ENCODE measurements at places on chromosomes 2 and 18.
A peak's percentile ranks its signal among the peaks of the same experiment; 100 is the strongest.

DNA sequence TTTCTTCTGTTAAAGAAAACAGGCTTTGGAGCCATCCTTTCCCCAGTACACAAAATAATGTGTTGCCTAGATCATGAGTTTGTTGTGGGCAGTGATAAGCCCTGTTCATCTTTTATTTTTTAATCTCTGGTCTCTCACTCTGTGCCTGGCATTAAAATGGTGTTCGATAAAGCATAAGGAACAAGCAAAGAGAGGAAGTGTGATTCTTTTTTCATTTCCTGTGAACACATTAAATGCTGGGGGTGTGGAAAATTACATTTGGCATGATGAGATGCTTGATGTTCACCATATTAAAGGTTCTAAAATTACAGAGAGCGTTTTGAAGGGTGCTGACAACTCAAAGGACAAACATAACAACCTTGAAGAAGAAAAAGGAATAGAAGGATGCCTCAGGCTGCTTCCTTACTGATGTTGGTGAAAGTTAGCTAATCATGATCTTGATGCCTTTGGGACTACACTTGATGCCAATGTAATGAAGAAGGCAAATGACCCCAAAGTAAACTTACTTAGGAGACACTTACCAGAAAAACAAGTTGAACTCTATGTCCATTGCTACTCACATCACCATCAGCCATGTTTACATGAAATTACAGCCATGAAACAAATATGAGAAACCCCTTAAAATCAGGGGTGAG is 33.0 kb downstream of the TMEFF2 start:
- DNase-seq, result no peak

DNA sequence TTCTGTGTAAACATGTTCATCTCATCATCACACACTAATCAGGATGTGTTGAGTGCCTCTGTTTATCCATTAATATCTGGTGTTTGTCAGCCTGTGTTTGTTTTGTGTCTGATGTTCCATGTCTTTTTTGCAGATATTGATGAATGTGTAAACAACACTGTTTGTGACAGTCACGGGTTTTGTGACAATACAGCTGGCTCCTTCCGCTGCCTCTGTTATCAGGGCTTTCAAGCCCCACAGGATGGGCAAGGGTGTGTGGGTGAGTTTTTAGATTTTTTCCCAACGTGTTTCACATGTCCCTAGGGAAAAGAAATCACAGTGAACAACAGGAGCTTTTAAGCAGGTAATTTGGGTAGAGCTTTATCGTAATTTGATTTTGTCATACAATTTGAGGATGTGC is 133.7 kb upstream of the RASGRP3 start:
- no peak for DNase-seq

DNA sequence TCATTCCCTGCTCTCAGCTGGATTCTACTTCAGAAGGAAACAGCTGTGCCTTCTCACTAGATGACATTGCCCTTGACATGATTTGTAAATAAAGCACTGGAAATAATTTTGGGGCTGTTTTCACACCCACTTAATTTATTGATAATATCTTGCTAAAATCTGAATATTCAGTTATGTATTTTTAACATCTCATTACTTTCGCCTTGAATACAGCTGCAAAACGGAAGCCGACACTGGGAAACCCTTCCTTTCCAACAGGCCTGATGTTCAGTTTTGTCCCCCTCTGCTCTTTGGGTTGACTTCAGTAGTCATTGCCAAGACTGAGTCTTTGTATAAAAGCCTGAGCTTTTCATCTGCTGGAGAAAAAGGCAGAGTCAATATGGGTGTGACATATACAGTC is 82.7 kb downstream of the DOCK10 start:
- no peak for DNase-seq

DNA sequence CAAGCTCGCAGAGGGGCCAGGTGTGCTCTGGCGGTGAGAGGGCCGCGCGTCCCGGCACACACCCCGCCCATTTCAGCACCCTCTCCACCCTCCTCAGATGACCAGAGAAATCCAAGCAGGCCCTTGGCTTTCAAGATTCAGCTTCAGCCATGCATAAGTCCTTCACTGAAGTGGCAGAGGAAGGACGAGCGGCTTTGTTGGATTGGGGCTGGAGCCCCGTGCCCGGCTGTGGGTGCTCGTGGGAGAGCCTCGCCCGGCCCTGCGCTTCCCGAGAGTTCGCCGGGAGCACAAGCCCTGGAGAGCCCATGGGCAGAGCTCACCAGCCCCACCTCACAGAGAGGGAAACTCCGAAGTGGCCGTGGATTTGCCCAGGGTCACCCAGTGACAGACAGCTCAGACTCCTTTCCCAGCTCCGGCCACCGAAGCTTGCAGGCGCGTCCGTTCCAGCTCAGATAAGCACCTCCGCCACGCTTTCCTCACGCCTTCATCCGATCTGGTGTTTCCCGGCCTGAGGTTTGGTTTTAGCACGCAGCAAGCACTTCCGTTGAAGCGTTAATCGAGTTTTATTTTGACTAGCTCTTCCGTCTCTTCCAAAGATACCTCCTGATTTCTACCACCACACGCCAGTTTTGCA is 45.6 kb upstream of the MTCL1 start:
- DNase-seq, result no peak

DNA sequence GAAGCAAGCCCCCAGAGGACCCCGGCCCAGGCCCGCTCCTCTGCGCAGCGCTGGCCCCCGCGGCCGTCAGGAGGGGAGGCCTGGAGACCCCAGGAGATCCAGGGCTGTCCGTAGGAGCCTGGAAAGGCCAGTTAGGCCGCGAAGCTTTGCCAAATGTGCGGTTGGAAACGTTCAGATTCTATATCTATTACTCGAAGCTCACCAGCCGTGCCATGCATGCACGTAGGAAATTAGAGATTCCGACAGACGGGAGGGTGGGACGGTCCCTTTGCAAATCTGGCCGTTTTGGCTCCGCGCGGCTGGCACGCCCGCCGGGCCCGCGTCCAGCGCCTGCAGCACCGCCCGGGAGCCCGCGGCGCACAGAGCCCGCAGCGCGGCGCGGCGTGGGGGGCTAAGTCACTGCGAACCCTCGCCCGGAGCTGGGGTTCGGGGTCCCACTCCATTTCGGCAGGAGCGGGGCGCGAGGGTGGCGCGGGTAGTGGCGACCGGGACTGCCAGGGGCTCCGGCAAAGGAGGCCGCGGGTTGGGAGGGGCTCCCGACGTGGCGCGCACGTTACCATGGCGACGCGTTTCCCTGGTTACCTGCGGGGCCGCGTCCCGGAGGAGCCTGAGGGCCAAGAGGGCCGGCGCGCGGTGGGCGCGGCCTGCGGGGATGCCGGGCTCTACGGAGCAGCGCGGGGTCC is 488.6 kb upstream of the SMIM21 start:
- DNase-seq, result no peak

GRCh38 chr18:3130344-3130743 is 89.4 kb downstream of the MYOM1 start:
- no peak for DNase-seq

DNA sequence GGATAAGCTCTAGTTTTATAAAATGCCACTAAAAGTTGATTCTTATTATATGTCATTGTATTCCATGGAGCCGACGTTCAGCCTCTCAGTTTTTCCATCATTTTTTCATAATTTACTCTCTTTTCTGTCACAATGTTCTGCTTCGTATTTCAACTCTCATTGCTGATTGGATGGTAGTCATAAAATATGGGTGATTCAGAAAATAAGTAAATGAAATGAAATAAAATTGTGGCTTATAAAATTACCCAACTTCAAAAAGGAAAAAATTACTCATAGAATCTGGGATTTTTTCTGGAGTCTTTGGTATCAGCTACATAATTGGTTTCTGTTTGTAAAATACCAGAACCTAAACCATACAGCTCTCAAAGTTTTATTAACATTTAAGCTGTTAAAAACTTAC is 139.7 kb upstream of the ITGA4 start:
- DNase-seq, result no peak

DNA sequence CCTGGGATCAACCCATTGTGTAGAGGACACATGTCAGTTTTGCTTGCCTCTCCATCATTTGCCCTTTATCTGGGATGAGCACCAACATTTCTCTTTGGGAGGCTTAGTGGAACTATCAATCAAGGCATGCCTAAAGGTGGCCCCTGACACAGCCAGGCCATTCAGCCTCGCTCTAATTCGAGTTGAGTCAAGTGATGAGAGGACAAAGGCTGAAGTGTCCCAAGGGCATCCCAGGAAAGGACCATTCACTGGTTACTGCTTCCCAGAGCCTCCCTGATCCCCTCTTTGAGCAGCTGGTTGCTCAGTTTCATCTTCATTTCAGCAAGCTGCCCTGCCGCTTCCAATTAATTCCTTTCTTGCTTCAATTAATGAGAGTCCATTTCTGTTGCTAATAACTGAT is 63.5 kb downstream of the DNER start:
- no peak for DNase-seq

GRCh38 chr2:95052307-95052706 is 26.8 kb downstream of the MAL start:
- DNase-seq, result no peak

DNA sequence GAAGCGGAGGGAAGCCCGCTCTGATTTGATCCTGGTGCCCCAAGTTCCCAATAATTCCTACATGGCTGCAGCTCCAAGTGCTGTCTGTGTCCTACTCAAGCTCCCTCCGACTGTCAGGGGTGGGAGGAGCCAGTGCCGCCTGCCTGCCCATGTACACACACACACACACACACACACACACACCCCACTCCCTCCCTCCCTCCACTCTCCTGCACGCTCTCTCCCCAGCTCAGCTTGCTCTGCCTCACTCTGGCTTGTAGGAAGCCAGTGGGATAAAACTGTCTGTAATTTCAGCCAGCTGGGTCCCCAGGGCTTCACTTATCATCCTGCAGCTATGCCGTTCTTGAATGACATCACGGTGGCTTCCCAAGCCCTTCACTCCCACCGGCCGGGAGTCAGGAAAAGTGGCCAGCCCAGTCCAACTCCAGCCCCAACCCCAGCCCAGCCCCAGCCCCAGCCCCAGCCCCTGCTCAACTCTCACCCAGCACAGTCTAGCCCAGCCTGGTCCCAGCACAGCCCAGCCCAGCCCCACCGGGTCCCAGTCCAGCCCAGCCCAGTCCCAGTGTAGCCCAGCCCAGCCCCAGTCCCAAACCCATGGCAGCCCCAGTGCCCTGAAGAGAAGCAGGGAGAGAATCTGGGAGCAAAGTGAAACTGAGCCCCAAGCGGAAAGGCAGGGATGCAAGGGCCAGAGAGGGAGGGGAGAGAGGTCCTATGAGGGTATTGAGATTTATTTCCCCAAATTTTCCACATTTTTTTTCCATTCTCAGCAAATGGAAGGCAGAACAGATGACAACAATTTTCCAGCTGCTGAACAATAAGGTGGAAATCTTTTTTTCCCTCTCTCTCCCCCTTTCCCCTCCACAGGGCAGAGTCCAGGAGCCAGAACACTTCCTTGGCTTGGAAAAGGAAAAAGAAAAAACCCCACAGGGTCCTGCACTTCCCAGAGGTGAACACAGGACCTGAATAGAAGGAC is 144.0 kb downstream of the TNS1 start:
- peak; percentile 71 for DNase-seq

GRCh38 chr2:39455826-39456225 is 18.7 kb upstream of the MAP4K3 start:
- peak; percentile 81 for DNase-seq

- no peak for DNase-seq
Observed at GRCh38 chr2:237287872-237288271, 126.1 kb downstream of the COL6A3 start.

- peak; percentile 93 for DNase-seq
Observed at GRCh38 chr2:240387669-240388358, 47.6 kb upstream of the GPC1 start.

- no peak for DNase-seq
Observed at GRCh38 chr2:134190807-134191203, 63.1 kb upstream of the MGAT5 start.
